ENCODE measurements at places on chromosomes 16 and 17.

DNA sequence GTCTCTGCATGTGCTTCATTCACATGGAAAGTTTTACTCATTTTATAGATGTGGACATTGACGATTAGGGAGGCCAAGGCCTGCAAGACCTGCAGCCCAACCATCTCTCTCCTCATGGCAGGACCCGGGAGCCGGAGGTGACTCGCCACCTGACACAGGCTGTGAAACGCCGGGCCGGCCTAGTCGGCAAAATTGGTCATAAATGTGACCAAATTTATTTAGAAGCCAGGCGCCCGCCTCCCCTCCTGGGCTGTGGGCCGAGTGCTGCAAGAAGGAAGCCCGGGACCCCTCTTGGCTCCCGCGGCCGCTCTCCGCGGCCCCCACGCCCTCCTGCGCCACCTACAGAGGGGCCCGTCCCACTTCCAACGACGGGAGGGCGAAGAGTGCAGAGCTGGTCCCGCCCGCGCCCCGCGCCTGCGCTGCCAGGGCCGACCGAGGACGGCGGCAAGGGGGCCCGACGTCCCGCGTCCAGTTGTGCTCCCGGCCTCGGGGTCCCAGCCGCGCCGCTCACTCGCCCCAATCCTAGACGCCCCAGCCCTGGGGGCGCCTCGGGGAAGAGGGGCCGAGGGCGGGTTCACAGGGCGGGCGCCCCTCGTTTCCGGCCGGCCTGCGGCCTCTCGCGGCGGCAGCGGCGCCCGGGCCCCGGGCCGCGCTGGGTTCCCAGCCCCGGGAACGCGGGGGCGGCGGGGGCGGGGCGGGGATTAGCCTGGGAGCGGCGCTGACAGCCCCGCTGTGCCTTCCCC lies 47.5 kb downstream of the WNT3 start:
- DNase-seq, result peak; percentile 36

DNA sequence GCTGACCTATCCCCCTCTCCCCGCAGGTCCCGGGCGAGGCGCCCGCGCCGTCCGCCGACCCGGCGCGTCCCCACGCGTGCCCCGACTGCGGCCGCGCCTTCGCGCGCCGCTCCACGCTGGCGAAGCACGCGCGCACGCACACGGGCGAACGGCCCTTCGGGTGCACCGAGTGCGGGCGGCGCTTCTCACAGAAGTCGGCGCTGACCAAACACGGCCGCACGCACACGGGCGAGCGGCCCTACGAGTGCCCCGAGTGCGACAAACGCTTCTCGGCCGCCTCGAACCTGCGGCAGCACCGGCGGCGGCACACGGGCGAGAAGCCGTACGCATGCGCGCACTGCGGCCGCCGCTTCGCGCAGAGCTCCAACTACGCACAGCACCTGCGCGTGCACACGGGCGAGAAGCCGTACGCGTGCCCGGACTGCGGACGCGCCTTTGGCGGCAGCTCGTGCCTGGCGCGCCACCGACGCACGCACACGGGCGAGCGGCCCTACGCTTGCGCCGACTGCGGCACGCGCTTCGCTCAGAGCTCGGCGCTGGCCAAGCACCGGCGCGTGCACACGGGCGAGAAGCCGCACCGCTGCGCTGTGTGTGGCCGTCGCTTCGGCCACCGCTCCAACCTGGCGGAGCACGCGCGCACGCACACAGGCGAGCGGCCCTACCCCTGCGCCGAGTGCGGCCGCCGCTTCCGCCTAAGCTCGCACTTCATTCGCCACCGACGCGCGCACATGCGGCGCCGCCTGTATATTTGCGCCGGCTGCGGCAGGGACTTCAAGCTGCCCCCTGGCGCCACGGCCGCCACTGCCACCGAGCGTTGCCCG lies 10.3 kb downstream of the ZNF771 start:
- DNase-seq, result peak; percentile 84

- DNase-seq, result no peak
These were observed 5.1 kb downstream of the COPS3 start for GRCh38 chr17:17275971-17276370.

DNA sequence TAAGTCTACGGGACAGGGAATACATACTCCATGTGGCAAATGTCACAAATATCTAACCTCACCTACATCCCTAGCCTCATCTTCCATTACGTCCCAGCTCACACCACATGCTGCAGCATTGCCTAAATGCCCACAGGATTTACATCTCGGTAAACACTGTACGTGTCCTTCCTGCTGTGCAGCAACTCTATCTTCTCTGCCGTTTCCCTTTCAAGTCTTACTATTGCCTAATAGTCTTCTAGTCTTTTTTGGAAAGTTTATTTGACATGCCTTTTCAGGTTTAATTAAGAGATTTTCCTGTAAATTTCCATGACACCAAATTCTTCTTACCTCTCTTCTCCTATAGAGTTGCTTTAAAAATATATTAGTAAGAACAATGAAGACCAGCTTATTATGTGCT lies 120.5 kb downstream of the HS3ST4 start:
- DNase-seq, result no peak

DNA sequence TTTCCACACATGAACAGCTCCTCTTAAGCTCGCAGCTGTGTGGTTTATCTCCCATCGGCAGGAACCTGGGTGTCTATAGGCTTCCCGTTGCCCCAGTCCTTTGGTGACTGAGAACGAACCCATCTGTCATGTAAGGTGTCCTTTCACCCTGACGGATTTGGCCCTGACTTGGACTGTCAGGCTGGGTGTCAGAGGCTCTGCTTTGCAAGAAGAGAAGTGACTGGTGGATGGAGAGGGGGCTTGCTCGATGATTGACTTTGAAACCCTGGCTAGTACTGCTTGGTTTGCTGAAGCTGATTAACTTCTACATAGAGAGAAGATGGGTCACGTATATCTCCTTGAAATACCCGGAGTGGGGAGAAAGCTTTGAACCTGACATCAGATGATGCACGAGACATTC lies 42.9 kb downstream of the COX4I1 start:
- no peak for DNase-seq

GRCh38 chr16:87618216-87618615 lies 15.9 kb downstream of the JPH3 start:
- no peak for DNase-seq

DNA sequence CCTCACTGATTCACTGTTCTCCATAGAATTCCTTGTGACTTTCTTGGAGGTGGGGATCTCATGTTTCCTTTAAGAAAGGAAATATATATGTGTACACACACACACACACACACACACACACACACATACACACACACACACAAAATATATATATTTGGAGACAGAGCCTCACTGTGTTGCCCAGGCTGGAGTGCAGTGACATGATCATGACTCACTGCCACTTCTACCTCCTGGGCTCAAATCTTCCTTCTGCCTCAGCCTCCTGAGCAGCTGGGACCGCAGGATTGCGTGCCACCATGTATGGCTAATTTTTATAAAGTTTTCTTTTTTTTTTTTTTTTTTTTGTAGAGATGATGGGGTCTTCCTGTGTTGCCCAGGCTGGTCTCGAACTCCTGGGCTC lies 45.9 kb downstream of the CDH13 start:
- DNase-seq, result no peak

- no peak for DNase-seq
These were observed 11.1 kb downstream of the CD300LG start for GRCh38 chr17:43857957-43858600.

DNA sequence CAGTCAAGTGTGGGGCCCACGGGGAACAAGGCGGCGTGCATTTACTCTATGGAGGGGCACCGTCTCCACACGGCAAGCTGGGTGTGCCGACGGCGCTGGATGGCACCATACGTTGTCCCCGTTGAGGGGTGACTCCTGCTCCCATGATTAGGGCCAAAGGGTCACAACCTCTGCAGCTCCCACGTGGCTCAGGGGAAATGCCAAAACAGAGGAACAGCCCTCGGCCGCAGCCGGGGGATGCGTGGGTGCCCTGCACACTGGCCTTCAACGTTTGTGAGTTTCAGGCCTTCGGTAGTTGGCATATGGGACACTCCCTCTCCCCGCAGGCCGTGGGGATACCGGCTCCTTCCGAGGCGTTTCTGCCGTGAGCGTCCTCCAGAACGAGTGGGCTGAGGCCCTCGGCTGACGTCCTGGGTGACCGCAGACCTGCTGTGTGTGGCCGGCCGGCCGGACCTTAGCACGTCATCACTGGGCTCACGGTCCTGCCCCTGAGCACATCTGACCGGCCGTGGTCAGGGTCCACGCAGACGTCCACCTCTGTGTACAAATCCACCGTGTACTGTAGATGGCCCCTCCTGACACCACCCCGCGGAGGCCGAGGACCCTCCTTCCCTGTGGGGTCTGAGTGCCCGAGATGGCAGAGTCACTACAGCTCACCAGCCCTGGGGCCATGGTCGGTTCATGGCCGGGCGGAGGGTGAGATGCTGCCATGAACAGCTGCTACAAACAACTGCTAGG lies 4.8 kb upstream of the METRNL start:
- no peak for DNase-seq

DNA sequence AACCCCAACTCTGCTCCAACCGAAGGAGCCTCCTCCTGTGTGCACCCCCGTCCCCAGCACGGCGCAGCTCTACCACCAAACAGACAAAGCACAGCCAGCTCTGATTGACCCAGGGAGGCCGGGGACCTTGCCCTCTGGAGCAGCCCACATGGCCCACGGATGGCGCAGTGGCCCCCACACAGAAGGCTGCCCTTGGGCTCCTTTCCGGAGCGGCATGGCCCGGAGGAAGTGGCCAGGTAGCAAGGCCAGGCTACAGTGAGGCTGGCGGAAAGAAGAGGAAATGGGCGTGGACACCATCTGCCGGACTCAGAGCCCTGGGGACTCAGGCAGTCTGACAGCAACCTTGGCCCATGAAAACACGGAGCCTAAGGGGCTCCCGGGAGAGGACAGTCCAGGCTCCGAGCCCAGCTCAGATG lies 19.9 kb upstream of the ZC3H18 start:
- DNase-seq, result no peak

DNA sequence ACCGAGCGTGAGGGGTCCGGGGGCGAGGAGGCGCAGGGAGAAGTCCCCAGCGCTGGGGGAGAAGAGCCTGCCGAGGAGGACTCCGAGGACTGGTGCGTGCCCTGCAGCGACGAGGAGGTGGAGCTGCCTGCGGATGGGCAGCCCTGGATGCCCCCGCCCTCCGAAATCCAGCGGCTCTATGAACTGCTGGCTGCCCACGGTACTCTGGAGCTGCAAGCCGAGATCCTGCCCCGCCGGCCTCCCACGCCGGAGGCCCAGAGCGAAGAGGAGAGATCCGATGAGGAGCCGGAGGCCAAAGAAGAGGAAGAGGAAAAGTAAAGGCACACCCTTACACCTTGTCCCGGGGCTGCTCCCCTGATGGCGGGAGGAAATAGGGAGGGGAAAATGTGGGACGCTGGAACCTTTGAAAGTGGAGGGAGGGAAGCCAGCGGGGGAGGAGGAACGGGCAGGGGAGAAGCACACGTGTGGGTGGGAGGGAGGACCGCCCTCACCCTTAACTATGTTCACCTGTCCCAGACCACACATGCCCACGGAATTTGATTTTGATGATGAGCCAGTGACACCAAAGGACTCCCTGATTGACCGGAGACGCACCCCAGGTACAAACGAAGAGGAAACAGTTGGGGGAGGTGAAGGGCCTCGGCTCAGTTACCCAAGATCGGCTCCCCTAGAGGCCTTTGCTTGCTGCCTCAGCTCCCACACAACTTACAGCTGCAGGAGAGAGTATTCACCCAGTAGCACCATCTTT lies 916 bp downstream of the PAGR1 start:
- DNase-seq, result peak; percentile 56
